Large intestine (tissue), 12 donors: ENCODE measurements at places on chromosomes 7 and 10. TPM values are rescaled to one million over a fixed set of nuclear protein-coding genes. Genes with fewer than 3 reads are reported as not detected.

Gene SLC39A12
- polyA plus RNA-seq = 0.03 TPM

Gene TMEM213
- polyA plus RNA-seq = 0.01 TPM

Gene MRLN
- 0.33 TPM for polyA plus RNA-seq

Gene FMC1
- polyA plus RNA-seq = 19.0 TPM

Gene EXOC4
- polyA plus RNA-seq = 45.4 TPM

Gene WDR91
- polyA plus RNA-seq = 5.7 TPM

Gene PPP1R17
- not detected for polyA plus RNA-seq

Gene AGAP5
- polyA plus RNA-seq = 16.6 TPM

Gene IDI2
- polyA plus RNA-seq = not detected

Gene ABCB1
- polyA plus RNA-seq = 7.0 TPM

Gene NPFFR1
- 0.31 TPM for polyA plus RNA-seq

Gene MYO1G
- 2.2 TPM for polyA plus RNA-seq

Gene ETV1
- polyA plus RNA-seq = 30.6 TPM

Gene GRM3
- 0.16 TPM for polyA plus RNA-seq

Gene GPR85
- polyA plus RNA-seq = 3.1 TPM

Gene SKIDA1
- polyA plus RNA-seq = 1.9 TPM

Gene NUTM2D
- polyA plus RNA-seq = 3.8 TPM

Gene IFIT1B
- polyA plus RNA-seq = 0.34 TPM

Gene CALHM1
- 0.04 TPM for polyA plus RNA-seq

Gene AOAH
- polyA plus RNA-seq = 17.8 TPM

Gene FEZF1
- not detected for polyA plus RNA-seq

Gene PRSS2
- polyA plus RNA-seq = 60.4 TPM

Gene IL6
- 2.1 TPM for polyA plus RNA-seq

Gene OR6B1
- not detected for polyA plus RNA-seq

Gene TMEM130
- polyA plus RNA-seq = 4.4 TPM

Gene C10orf105
- 0.27 TPM for polyA plus RNA-seq

Gene ANKRD30A
- polyA plus RNA-seq = 0.01 TPM

Gene SLC29A3
- polyA plus RNA-seq = 16.2 TPM

Gene AHCYL2
- 23.2 TPM for polyA plus RNA-seq

Gene FAM25A
- not detected for polyA plus RNA-seq

Gene CXCL12
- 46.6 TPM for polyA plus RNA-seq
